T-helper 2 cell (primary cell): ENCODE measurements at places on chromosomes 12 and 14.

DNA sequence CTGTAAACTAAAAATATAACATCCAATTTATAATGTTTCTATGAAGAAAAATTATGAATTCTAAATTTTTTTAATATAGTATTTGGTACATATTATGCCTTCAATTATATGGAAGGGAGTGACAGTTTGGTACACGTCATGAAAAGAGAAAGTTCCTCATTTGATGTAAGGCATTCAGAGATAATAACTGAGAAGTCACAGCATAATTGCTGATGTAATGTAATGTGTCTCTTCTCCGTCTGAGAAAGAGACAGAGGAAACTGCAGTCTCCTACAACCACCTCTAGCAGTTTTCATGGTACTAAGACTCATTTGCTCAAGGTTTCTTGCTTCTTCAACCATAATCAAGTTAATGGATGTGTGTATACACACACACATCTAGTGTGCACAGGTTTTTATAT lies 2.3 kb upstream of the CD69 start:
- DNase-seq = no peak

DNA sequence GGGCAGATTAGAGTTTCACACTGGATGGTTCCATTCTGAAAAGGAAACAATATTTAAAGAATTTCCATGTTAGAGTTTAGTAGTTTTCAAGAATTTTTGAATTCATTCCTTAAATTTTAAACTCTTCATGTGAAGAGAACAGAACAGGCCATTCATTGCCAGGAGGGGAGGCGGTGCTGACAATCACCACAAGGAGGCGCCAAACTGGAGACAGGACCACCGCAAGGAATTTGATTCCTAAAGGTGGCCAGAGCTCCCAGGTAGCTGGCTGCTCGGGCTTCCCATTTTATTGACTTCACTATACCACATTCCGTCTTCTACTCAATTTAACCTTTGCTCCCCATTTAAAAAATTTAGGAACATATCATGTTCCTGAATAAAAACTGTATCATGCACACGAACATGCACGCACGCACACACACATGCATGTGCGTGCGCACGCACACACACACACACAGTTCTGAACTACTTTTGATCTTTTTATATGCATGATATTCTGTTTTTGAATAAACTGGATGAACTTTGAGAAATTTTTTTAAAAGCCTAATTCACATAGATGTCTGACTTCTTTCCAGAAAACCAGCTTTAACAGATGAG lies 101.2 kb downstream of the NELL2 start:
- DNase-seq = peak; percentile 36

DNA sequence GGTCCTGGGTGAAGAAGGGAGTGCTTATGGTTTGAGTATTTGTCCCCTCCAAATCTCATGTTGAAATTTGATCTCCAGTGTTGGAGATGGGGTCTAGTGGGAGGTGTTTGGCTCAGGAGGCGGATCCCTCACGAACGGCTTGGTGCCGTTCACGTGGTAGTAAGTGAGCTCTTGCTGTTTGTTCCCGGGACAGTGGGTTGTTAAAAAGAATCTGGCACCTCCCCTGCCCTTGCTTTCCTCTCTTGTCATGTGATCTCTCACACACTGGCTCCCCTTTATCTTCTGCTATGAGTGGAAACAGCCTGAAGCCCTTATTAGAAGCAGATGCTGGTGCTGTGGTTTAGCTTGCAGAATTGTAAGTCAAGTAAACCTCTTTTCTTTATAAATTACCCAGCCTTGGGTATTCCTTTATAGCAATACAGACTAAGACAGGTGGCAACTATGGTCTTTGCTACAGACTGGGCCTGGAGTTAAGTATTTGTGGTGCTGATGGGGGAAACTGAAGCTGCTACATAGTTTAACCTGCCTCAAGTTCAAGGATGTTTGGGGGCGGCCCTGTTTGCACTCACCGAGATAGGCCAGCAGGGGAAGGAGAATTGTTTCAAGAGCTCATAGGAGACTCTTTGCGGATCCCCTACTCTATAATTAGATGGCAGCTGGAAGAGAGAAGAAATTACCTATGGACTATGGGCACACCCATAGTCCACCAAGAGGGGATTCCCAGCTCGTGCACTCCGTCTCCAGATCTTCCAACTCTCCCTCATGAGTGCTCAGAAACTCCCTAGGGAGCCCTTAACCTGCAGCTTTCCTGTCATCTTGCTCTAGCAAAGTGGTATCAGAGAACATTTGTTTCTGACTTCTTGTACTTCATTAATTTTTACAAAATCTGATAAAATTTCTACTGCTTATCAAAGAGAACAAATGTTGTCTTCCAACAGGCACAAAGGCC lies 164.6 kb downstream of the SLC15A5 start:
- DNase-seq = no peak

- peak; percentile 82 for DNase-seq
Observed at GRCh38 chr12:68175557-68176061, 16.1 kb upstream of the IFNG start.

- DNase-seq = no peak
Observed at GRCh38 chr12:110244829-110245228, 36.2 kb upstream of the ATP2A2 start.

GRCh38 chr12:116692605-116693004 lies 45.3 kb downstream of the SPRING1 start:
- DNase-seq = no peak

GRCh38 chr14:50758305-50758704 lies 72.7 kb downstream of the NIN start:
- DNase-seq = no peak

- no peak for DNase-seq
Observed at GRCh38 chr12:58139894-58140293, 198.5 kb downstream of the ATP23 start.

GRCh38 chr12:99019798-99020197 lies 374.7 kb downstream of the APAF1 start:
- no peak for DNase-seq

DNA sequence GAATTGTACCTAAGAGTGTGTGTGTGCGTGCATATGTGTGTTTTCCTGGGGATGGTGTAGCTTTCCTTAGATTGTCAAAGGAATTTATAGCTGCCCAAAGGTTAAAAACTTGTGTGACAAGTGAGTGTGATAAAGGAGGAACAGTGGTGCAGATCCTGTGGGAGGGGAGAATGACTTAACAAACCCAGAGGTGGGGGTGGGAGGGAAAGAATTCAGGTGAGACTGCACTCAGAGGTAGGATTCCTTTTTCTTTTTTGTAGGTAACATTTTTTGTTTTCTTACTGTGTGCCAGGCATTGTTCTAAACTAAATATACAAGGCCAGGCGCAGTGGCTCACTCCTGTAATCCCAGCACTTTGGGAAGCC lies 45.3 kb upstream of the SINHCAF start:
- DNase-seq = no peak

GRCh38 chr12:45669093-45669492 lies 60.4 kb upstream of the ARID2 start:
- DNase-seq = peak; percentile 3

DNA sequence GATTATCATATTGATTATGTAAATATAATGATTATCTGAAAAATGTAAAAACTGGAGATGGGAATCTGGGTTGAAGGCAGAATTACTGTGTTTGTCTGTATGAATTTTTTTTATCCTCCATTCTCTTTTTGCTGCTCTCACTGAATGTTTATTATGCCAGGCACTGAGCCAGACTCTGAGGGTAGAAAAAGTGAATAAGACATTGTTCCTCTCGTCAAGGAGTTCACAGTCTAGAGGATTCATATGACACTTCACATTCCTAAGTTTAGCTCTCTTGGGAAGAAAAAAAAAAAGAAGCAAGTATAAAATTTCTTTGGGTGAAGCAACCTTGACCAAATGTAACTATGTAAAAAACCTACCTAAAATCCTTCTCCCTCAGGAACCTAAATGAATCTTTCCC lies 120.9 kb upstream of the LMO3 start:
- no peak for DNase-seq

DNA sequence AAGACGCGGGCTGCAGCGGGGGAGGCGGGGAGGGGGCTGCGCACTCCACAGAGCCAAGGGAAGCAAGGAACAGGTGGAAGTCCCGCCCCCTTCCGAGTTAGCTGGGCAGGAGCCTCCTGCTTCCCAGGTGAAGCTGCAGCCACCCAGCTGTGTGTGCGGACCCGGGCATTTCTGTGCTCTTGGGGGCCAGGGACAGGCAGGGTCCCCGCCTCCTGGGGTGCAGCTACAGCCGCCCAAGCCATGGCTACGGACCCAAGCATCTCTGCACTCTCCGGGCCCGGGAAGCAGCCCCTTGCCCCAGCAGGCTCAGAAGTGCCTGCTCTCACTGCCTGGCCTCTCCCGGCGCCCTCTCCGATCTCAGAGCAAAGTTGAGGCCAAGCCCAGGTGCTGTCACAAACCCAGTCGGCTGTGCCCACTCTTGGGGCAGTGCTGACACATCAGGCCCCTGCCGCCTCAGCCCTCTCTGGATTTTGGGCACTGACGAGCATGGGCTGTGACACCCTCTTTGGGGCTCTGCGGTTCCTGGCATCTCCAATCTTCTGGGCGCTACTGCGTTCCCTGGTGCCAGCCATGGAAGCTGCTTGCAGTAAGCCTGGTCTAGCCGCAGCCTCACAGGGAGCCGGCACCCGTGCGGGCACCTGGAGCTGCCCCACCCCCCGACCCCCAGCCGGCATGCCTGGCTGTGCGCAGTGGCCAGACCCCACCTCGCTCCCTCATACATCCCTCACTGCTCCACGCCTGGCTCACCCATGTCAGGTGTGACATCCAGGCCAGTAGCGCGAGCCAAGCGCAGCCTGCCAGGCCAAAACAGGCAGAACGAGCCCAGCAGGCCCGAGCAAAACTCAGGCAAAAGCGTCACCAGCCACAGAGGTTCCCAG lies 8.5 kb upstream of the MGAT4C start:
- no peak for DNase-seq

GRCh38 chr12:72207486-72208409 lies 64.4 kb upstream of the TRHDE start:
- no peak for DNase-seq

GRCh38 chr14:71142375-71143038 lies 235.2 kb downstream of the PCNX1 start:
- DNase-seq = no peak

DNA sequence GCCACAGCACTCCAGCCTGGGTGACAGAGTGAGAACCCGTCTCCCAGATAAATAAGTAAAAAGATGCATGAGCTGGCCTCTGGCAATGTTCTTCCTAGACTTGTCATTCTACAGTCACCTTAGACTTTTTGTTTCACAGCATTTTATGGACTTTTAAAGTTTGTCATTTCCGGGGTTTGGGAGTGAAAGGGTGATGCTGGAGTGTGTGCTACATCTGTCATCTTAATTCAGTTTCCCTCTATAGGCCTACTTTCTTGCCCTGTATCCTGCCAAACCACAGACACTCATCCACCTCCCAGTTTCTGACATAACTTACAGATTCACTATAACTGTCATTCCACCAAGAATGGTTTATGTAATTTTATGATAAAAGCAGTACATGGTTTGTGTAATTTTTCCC lies 166.7 kb upstream of the PARP11 start:
- no peak for DNase-seq

DNA sequence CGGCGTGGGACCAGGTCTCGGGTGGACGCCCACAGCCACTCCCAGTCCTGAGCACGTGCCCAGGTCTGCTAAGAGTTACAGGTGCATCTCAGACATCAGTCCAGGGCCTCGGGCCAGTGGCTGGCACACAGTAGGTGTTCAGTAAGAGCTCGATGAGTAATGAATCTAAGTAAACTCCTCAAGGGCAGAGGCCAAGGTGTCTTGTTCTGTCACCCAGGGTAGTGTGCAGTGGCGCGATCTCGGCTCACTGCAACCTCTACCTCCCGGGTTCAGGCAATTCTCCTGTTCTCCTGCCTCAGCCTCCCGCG lies 11.2 kb downstream of the TTC7B start:
- no peak for DNase-seq

GRCh38 chr12:114697741-114698565 lies 14.0 kb upstream of the TBX3 start:
- no peak for DNase-seq

GRCh38 chr12:3550839-3551238 lies 59.8 kb downstream of the PRMT8 start:
- no peak for DNase-seq

DNA sequence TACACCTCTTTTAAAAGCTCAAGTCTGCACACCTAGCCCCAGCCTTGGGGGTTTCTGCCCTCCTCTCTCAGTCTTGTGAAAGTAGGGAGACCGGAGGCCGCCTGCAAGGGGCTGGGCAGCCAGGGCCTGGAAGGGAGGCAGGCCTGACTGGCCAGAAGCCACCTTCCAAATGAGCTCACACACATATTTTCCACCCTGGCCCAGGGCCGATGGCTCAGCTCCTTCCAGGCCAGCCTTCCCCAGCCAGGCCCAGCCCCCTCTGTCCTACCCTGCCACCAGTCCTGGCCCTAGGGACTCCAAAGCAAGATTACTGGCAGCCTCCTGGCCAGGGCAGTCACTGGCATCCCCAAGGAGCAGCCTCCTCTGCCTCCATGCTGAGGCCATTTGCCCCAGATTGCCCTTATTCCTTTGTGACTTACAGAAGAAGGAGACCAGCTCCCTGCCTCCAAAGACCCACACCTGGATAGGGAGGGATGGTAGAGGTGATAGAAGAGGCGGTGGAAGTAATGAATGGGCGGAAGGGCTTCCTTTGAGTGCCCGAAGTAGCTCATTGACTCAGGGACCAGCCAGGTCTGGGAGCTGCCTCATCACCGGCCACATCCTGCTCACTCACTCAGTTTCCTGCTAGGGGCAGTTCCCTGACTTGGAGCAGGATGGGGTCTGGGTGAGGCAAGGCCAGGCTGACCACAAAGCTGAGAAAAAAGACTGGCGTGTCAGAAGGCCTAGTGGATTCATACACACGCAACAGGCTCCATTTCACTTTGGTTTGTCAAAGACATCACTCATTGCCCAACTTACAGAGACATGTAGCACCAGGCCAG lies 14.8 kb downstream of the MMP14 start:
- no peak for DNase-seq

DNA sequence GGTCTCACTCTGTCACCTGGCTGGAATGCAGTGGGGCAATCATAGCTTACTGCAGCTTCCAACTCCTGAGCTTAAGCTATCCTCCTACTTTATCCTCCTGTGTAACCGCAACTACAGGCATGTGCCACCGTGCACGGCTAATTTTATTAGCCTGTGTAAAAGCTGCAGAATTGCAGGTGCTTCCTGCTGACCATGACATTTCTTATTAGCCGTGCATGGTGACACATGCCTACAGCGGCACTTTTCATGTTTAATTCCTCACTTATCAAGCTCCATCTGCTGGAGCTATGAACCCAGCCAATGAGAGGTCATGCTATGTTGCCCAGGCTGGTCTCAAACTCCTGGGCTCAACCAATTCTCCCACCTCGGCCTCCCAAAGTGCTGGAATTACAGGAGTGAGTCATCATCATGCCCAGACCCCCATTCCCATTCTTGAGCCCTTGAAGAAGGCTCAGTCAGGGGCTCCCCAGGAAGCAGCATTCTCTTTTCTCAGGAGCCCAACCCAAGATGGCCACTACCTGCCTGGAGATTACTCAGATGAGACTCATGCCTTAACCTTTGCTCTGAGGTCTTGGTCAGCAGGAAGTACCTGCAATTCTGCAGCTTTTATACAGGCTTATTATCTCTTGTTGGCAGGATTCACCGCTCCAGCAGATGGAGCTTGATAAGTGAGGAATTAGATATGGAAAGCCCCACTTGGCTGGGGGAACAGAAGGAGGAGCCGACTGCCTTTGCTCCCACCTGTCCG lies 503.2 kb downstream of the MED13L start:
- no peak for DNase-seq
